BJ (cell line): ENCODE measurements at places on chromosomes 4 and X.
A peak's percentile ranks its signal among the peaks of the same experiment; 100 is the strongest.

GRCh38 chr4:125314676-125315575 is at the start of gene FAT4:
TSS of gene FAT4 (plus strand) at chr4:125314955. CDS start at chr4:125316412, 1,457 bp downstream.
- DNase-seq: peak; percentile 83

DNA sequence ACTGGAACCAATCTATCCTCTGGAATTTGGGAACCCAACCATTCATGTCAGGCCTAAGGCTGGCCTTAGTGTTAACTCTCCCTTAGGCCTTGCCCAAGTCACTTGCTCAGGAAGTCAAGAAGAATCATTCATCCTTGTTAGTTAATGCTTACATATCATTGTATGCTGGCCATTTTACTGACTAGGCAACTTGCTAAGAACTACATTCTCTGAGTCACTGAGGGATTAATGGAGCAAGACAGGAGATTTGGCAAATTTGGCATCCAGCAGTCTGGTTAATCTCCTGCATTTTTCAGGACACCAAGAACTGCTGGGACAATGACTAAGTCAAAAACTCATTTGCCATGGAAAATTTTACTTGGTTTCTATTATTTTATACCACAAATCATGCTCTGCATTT is 115.8 kb upstream of the DDIT4L start:
- no peak for DNase-seq

GRCh38 chr4:33930497-33930896 is 2313.8 kb downstream of the ARAP2 start:
- no peak for DNase-seq

- no peak for DNase-seq
These were observed at the start of gene SCML2 for GRCh38 chrX:18354369-18355223. TSS of gene SCML2 (minus strand) at chrX:18354688. CDS start at chrX:18334071, 20,617 bp downstream.

- DNase-seq: no peak
These were observed 1594.6 kb downstream of the ARAP2 start for GRCh38 chr4:34649716-34650115.

- DNase-seq: no peak
These were observed 34.3 kb downstream of the METAP1 start for GRCh38 chr4:99029852-99030251.
